Activated CD4-positive, alpha-beta T cell treated with anti-CD3 and anti-CD28 coated beads, Interleukin-2, amount 50 U/mL, for 24 hours (primary cell): ENCODE measurements at places on chromosomes 3 and 15.

GRCh38 chr15:60819860-60820259, 340.9 kb upstream of the ICE2 start:
- DNase-seq, result no peak

GRCh38 chr15:37017031-37017625, 83.2 kb downstream of the MEIS2 start:
- DNase-seq, result no peak

- DNase-seq, result no peak
Observed at GRCh38 chr3:46711760-46712159, 5.9 kb downstream of the PRSS50 start.

GRCh38 chr3:196081002-196081833, 672 bp downstream of the TFRC start:
- peak; percentile 44 for DNase-seq

DNA sequence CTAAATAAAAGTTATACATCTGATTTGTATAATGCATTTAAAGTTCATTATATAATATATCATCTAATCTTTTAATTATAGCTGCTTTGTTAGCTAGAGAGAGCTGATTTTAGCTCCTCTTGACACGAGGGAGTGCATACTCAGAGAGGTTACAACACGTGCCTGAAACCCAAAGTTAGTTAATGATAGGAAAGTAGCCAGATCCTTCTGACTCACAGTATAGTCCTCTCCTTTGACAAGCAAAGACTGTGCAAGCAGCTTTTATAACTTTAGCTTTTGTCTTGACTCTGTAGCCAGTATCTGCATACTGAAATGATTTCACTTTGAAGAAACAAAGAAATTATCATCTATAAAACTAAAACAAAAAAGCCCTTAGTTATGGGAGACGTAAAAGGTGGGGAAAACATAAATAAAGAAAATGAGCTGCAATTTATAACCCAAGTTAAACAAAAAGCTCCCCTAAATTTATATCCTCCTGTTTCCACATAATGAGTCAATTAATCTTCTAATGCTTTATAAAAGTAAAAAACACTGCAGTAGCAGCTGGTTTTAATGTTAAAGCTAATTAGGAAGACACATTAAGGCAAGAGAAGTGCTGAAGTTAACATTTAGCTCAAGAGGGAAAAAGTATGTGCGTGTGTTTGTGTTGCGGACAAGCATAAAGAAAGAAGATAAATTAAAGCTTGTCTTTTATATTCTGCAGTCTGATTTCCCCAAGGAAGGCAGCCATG, 13.1 kb downstream of the GABRR3 start:
- DNase-seq, result no peak

- no peak for DNase-seq
Observed at GRCh38 chr3:170804078-170804477, 65.9 kb downstream of the RPL22L1 start.

- no peak for DNase-seq
Observed at GRCh38 chr3:160931474-160931873, 173.7 kb downstream of the B3GALNT1 start.

GRCh38 chr3:152978152-152978551, 143.2 kb downstream of the P2RY1 start:
- no peak for DNase-seq

DNA sequence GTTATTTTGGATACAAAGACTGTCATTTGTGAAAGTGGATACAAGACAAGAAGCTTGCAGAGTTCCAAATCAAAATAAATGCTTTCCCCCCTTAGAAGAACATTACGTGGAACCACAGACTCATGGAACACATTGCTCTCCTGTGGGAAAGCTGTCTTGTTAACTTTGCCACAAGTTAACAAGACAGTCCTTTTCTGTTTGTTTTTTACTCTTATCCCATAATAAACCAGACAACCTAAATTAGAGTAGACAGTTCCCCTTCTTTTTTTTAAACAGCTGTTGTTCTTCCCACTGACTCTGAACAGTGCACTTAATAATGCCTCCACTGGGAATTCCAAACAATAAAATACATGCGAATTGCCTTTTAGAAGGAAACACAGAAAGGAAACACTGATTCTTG, 255.3 kb upstream of the UBE2E2 start:
- DNase-seq, result no peak

GRCh38 chr15:36358094-36358493, 221.3 kb upstream of the CDIN1 start:
- no peak for DNase-seq

GRCh38 chr3:183435661-183436060, 7.2 kb upstream of the MCF2L2 start:
- no peak for DNase-seq

GRCh38 chr3:5250467-5251195, 63.1 kb downstream of the EDEM1 start:
- DNase-seq, result no peak

GRCh38 chr15:87355946-87356345, 900.6 kb downstream of the NTRK3 start:
- no peak for DNase-seq

DNA sequence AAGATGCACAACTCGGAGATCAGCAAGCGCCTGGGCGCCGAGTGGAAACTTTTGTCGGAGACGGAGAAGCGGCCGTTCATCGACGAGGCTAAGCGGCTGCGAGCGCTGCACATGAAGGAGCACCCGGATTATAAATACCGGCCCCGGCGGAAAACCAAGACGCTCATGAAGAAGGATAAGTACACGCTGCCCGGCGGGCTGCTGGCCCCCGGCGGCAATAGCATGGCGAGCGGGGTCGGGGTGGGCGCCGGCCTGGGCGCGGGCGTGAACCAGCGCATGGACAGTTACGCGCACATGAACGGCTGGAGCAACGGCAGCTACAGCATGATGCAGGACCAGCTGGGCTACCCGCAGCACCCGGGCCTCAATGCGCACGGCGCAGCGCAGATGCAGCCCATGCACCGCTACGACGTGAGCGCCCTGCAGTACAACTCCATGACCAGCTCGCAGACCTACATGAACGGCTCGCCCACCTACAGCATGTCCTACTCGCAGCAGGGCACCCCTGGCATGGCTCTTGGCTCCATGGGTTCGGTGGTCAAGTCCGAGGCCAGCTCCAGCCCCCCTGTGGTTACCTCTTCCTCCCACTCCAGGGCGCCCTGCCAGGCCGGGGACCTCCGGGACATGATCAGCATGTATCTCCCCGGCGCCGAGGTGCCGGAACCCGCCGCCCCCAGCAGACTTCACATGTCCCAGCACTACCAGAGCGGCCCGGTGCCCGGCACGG, 991 bp downstream of the SOX2 start:
- no peak for DNase-seq

DNA sequence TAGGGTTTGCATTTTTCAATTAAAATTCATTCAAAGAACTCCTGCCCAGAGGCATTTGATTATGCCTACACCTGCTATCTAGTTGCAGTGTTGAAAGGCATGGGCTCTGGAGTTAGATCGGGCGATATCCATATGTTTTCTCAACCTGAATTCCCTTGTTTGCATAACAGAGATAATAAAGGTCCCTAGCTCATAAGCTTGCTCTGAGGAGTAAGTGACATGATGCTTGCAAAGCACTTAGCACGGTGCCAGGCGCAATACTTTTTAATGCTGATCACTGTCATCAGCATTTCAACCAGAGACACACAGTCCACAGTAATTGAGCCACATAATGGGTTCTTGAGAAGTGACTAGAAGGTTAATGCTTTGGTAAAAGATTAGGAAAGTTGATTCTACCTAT, 106.3 kb upstream of the SAMMSON start:
- no peak for DNase-seq

DNA sequence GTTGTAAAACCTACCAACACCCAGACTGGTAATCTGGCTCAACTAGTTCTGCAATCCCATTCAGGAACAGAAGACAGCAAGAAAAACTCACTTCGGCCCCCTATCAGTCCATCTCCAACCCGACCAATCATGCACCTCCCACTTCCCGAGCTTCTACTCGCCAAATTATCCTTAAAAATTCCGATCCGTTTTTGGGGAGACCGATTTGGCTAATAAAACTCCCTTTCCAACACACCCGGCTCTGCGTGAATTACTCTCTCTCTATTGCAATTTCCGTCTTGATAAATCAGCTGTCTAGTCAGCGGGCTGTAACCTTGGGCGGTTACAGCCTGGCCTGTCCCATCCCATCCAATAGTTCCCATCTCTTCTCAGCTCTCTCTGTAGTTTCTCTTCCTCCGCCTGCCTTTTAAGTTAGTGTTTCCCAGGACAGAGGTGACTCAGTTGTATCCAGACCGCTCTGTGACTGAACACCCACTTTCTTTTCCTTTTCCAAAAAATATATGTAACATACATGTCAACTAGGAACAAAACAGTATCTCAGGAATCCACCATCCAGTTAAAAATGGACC, 780 bp upstream of the ACAD9 start:
- DNase-seq, result peak; percentile 1

GRCh38 chr15:33730815-33731214, 237.5 kb upstream of the CHRM5 start:
- DNase-seq, result no peak

- DNase-seq, result no peak
Observed at GRCh38 chr3:71444028-71444860, 139.3 kb downstream of the FOXP1 start.

- no peak for DNase-seq
Observed at GRCh38 chr3:178054471-178054870, 481.8 kb upstream of the KCNMB2 start.

- no peak for DNase-seq
Observed at GRCh38 chr3:101625879-101626278, 51.1 kb downstream of the ZBTB11 start.

GRCh38 chr3:79761441-79761840, 6.4 kb downstream of the ROBO1 start:
- DNase-seq, result no peak

DNA sequence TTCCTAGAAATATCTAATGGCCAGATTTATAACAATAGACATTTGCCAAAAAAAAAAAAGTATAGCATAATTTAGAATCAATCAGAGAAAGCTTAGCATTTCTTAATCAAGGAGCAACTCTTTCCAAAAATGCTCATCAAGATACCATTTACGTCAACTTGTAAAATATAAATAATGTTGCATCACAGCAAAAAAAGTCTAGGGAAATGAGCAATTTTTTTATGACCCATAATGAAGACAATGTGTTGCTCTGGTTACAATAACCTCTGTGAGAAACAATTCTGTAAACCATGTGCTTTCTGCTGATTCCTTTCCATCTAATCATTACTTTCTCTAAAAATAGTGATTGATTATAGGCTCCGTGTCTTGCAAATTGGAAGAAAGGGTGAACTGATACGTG, 36.3 kb downstream of the KBTBD8 start:
- DNase-seq, result no peak

- DNase-seq, result no peak
Observed at GRCh38 chr3:57060089-57060821, at the start of gene SPATA12. Gene SPATA12, plus strand, starts transcription at chr3:57060664. Its CDS starts 13,031 bp downstream, at chr3:57073695.

DNA sequence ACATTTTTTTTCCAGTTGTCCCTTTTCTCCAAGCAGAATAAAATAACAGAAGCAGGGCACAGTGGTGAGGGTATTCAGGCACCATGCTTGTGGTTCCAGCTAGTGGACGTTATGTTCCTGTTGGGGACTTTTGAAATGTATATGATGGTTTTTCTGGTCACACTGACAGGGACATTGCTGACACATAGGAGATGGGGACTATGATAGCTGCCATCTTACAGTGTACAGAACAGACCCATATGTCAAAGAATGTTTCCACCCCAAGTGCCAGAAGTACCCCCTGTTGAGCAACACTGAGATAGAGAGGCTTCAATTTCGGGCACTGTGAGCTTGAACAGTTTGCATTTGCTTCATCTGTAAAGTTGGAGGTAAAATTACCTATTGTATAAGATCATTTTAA, 38.6 kb downstream of the MCTP2 start:
- no peak for DNase-seq

DNA sequence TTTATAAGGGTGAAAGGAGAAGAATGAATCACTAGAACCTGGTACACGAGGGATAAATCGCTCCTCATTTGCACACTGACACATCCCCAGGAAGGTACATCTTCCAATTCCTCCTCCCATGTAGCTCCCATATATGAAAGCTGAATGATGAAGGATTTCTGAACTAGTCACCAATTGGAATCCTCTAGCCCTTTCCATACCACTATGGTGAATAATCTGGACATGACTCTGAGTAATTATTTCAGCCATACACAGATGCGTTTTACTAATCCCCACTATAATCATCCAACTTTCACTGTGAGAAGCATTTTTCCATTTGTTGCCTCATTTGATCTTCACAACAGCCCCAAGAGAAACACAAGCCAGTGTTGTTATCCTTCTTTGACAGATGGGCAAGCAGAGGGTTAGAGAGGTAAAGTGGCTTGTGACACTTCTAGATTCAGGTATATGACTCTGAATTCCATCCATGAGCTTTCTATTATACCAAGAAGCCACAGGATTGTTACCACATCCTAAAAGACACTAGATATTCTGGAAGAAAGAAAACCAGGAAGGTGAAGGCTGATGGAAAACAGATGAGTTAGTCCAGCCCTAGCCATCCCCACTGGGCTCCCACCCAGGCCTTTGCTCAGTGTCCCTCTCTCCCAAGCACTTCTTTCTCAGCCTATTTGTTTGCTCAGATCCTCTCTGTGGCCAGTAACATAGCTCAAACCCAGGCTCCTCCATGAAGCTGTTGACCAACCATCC, 22.2 kb upstream of the BCL6 start:
- DNase-seq, result no peak

GRCh38 chr3:15860014-15860934, 62.5 kb upstream of the ANKRD28 start:
- peak; percentile 33 for DNase-seq
